T-helper 22 cell (primary cell): ENCODE measurements at places on chromosomes 7 and 10.
A peak's percentile ranks its signal among the peaks of the same experiment; 100 is the strongest.

DNA sequence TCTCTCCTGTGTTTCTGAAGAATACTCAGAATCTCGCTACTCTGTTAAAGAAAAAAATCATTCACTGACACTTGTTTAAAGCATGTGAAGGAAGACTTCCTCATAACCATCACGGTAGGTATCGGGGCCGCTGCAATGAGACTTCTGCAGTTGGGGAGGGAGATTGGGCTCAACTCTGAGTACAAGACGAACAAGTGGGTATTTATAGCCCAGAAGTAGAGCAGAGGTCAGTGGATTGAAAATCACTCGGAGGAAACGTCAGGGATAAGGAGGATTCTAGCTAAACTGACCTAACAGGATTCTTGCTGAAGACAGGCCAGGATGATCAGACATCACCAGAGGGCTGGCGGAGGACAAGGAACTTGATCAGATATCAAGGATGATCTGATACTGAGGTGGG lies 33.3 kb downstream of the ITPRIP start:
- DNase-seq = no peak

DNA sequence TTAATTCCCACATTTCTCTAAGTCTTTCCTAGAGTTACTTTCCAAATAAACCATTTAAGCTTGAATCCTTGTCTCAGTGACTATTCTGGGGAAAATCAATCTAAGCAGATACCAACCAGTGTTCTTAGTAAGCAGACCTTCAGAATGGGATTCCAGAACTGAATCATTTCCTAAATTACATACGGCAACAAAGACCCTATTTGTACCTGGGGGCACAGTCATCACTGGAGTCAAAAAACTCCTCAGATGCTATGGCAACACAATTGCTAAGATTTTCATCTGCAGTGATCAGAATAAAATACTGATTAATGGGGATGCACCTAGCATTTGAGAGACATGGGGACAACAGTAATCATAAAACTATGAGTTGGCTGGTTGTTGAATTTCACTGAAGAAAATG lies 284.7 kb upstream of the HGF start:
- no peak for DNase-seq

DNA sequence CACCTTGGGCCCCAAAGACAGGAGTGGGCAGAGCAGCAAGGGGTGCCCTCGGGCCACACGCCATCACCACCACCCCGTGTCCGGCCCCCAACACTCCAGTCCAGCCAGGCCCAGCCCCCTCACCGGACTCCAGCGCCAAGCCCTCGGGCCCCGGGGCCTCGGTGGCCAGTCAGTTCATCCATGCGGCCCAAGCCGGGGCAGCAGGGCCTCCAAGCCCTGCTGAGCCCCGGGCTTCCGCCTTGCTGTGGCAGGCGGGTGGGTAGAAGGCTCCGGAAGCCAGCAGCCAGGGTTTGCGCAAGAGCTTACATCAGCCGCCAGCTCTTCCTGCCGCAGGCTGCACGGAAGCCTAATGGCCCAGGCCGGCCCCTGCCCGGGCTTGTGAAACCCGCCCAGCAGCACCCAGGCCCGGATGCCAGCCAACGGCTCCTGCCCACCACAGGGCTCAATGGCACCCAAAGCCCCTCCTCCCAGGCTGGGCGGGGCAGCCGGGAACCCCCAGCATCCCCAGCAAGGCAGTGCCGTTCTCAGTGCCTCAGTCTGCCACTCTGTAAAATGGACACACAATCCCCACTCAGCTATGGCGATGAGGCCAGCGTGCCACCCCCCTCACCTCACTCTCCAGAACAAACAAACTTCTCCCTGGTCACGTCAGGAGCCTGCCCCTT lies 26.5 kb downstream of the TNRC18 start:
- DNase-seq = peak; percentile 93

DNA sequence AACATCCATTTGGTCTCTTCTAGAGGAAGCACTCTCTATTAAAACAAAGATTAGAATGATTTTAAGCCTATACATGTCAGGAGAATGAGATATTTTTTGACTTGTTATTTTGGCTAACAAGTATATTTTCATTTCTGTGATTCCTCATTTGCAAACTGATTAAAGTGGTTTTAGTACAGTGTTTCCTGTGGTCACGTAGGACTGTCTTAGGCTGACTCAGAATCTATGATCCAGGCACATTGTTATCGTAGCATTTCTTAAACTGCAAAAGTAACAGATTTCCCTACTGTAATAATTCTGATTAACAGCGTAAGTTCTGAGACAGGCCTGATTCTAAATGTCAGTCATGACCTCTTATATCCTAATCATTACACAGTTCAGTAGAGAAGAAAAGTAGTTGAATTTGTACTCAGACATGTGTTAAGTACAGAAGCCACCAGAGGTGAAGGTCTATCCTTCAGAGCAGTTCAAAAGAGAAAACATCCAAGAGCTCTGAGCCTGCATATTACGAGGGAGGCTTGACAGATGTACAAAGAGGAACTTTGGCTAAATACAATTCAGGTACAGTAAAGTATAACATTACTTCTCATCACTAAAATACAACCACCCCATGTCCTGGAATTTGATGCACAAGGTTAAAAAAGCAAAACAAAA lies 124.1 kb upstream of the TEX47 start:
- DNase-seq = no peak

GRCh38 chr7:103395071-103395470 lies 47.6 kb downstream of the PSMC2 start:
- DNase-seq = no peak

DNA sequence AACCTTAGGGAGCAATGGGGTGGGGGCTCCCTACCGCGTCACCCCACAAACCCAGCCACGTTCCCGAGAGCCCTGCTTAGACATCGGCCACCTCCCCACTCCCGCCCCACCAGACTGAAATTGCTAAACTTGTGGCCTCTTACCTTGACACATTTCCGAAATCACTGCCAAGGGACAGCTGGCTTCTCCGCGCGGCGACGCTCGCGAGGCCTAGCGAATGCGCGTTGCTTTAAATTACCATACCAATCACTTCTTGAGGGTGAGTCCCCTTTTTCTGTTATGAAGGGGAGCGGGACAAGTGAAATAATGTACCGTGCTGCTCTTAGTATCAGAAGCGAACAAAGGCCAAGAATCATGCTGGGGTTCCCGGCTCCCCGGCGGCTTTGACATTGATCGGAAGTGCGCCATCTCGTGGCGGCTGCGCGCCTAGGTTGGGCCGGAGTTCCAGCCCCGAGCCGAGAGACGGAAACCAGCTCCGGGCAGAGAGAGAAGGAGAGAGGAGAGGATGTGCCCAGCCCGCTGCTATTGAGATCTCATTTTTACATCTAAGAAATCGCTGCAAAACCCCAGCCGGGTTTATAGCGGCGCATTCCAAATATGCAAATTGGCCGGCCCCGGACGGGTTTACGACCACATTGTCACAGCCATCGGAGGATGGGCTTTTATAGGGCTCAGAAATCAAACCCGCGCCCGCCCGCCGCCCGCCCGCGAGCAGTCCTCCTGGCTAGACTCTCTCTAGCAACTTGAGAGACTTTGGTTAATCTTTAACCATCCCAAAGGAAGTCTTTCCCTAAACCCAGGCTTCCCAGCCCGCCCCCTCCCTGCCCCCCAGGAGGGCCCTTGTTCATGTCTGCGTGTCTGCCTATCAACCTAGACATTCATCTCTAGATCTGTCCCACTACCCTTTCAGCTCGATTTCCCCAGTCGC lies 5.3 kb downstream of the HOXA11 start:
- DNase-seq = no peak

GRCh38 chr10:125883211-125883610 lies 2.1 kb upstream of the DHX32 start:
- no peak for DNase-seq

GRCh38 chr10:102509387-102509786 lies 5.6 kb downstream of the SUFU start:
- DNase-seq = no peak

DNA sequence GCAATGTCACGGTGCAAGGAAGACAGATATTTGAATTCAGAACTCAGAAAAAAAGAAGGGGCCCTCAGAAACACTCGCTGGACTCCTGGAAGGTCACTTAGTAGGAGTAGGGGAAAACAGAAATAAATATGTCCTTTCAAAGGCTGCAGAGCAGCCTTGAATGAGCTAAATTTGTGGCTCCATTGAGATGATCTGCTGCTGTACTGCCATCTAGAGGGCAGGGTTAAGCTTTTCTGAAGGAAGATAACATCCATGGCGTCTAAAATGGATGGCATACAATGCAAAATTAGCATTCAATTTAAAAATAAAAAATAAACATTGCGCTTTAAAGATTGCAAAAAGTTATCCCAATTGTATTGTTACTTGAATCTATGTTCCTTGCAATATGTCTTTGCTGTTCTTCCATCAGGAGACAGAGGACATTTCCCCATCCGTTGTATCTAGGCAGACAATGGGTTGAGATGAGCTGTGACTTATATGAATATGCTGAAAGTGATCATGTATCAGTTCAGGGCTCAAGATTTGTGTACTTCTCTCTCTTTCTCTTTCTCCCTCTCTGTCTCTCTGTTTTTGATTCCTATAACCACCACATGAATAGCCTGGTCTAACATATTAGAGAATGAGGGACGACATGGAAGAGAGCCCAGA lies 642.2 kb downstream of the SH2D4B start:
- DNase-seq = no peak

DNA sequence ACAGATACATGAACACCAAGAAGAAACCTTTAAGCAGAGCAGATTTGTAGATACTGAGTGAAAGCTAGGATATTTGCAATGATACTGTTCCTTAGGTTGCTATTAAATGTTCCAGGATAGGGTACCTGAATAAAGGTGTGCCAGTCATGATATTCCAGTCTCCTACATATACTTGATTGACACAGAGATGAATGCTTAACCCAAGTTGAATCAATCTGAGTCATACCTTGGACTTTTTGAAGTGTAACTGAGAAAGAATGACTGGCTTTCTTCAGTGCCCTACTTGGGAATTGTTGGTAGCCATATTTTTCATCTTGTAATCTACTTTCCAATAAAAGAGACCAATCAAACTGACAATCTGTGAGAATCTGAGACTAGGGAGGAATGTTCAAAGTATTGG lies 805.7 kb upstream of the GHITM start:
- no peak for DNase-seq

DNA sequence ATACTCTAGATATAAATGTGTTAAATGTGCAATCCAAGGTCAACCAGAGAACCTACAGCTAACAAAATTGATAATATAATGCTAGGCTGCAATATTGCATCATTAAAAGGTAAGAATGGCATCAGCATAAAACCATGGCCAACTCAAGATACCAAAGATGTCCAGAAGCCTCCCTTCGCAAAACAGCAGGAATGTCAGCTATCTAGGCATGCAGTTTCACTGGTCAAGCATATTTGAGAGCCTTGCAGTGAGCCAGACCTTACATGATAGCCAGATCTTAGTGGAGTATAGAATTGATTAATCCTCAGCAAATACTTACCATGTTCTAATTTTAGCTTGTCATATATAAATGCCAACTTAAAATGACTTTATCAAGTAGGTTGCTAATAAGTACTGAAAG lies 138.8 kb downstream of the ZEB1 start:
- DNase-seq = no peak

- DNase-seq = no peak
Measured at GRCh38 chr7:71784781-71785180, 627.4 kb downstream of the CALN1 start.

DNA sequence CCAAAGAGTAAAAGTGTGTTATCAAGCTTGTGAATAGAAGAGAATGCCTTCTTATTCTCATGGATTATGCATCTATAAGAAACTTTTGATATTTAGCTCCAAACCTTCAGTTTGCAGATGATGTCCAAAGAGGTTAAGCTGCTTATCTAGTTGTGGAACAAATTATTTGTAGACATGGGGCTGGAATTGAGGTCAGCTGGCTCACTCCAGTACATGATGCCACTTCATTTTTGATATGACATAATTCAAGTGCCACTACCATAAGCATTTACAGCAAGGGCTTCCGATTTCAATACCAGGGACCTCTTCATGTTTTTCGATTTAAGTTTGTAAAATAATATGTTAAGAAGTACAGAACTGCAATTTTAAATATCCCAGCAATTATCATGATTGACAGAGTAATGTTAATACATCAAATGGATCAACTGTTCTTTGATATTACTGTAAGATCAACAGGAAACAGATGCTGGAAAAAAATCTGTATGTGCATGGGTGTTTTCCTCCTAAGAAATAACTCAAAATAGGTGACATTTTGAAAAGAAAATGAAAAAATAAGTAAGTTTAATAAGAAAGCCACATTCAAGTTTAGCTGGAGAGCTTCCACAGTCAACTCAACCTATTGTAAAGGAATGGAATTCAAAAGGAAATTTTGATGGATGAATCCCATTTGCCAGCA lies 12.7 kb downstream of the FAM3C start:
- no peak for DNase-seq

DNA sequence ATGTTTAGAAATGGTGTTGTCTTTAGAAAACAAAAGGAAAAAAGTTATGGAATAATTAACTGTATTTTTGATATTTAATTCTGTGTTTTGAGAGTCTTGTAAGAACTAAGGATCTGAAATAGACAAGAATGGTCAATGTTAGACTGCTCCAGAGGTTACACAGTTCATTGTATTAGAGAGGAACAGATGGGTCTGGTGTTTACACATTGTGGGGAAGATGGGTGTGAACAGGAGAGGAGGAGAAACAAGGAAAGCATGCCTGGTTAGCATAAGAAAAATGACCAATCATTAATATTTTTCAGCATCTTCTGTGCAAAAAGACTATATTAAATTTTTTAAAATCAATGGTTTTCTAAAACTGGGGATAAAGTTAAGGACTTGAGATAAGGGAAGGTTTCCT lies 11.9 kb downstream of the MEOX2 start:
- no peak for DNase-seq

- DNase-seq = no peak
Measured at GRCh38 chr10:60572511-60573194, 183.0 kb upstream of the ANK3 start.

- DNase-seq = no peak
Measured at GRCh38 chr10:116201011-116201410, 72.0 kb downstream of the GFRA1 start.

- DNase-seq = no peak
Measured at GRCh38 chr7:107961405-107961804, 41.6 kb downstream of the LAMB1 start.

- no peak for DNase-seq
Measured at GRCh38 chr10:1425879-1426278, 311.4 kb downstream of the ADARB2 start.

DNA sequence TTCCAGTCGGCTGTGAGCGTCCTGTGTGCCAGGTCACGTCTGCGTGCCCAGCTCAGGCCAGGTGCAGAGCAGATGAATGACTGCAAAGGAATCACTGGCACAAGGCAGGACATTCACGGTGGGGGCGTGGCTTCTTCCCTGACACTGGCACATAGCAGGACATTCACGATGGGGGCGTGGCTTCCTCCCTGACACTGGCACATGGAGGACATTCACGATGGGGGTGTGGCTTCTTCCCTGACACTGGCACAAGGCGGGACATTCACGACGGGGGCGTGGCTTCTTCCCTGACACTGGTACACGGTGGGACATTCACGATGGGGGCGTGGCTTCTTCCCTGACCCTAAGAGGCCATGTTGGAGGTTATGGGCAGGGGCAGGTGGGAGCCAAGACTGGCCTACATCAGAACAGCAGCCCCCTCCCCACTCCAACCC lies 64.3 kb downstream of the MYL10 start:
- DNase-seq = no peak
